ENCODE measurements at places on chromosomes 3 and 15.

- DNase-seq, result no peak
Observed at GRCh38 chr3:71931922-71932321, 147.0 kb upstream of the PROK2 start.

- DNase-seq, result no peak
Observed at GRCh38 chr3:112412494-112412893, 79.5 kb downstream of the CD200 start.

DNA sequence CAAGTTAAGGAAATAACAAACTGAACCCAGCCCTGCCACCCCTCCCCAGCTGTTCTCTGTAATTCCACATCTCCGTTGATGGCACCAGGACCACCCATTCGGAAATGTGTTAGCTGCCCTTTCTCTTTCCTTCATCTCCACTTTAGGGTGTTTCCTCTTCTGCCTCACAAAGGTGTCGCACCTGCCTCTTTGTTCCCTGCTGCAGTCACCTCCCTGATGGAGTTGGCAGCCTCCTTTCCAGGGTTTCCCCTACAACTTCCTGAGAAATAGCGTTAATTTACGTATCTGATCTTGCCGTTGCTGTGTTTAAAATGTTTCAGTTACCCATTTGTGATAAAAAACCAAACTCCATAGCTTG lies 57.3 kb downstream of the GPR171 start:
- DNase-seq, result no peak

GRCh38 chr3:42683875-42684598 lies 1.3 kb upstream of the KLHL40 start:
- DNase-seq, result no peak

GRCh38 chr3:10283638-10284037 lies 9.1 kb downstream of the GHRL start:
- DNase-seq, result no peak

DNA sequence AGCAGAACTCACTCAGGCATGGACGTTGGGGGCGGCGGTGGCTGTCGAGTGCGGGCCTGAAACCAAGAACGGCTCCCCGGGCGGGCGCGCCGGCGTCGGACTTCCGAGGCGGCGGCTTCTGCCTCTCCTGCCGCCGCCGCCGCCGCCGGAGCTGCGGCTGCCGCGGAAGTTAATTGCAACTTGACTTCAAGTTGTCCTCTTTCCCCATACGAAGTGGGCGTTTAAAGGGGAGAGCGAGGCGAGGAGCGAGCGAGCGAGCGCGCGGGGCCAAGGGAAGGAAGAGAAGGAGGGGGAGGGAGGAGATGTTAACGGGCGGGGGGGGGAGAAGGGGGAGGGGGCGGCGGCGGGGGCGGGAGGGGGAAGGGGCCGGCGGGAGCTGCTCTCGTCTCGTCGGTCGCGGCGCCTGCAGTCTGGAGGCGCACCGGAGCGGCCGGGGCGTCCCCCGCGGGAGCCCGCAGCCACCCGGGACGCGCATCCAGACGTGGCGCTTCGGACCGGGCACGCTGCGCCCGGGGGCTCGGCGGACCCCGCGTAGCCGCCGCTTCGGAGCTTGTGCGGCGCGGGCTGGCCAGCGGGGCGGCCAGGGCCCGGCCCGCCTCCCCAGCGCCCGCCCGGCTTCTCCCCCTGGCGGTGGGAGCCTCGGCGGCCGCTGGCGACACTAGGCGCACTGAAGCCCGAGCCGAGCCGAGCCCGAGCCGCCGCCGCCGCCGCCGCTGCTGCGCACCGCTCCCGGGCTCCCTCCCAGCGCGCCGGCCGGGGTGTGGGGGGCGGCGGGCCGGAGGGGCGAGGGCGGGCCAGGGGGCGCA lies 19.7 kb upstream of the SATB1 start:
- peak; percentile 59 for DNase-seq

- DNase-seq, result no peak
Observed at GRCh38 chr15:93164409-93164808, 75.4 kb upstream of the RGMA start.

- DNase-seq, result no peak
Observed at GRCh38 chr15:79479616-79480015, 47.5 kb downstream of the MINAR1 start.

- DNase-seq, result no peak
Observed at GRCh38 chr15:72155003-72155621, 36.9 kb downstream of the SENP8 start.

GRCh38 chr3:29185706-29186105 lies 95.2 kb upstream of the RBMS3 start:
- no peak for DNase-seq

DNA sequence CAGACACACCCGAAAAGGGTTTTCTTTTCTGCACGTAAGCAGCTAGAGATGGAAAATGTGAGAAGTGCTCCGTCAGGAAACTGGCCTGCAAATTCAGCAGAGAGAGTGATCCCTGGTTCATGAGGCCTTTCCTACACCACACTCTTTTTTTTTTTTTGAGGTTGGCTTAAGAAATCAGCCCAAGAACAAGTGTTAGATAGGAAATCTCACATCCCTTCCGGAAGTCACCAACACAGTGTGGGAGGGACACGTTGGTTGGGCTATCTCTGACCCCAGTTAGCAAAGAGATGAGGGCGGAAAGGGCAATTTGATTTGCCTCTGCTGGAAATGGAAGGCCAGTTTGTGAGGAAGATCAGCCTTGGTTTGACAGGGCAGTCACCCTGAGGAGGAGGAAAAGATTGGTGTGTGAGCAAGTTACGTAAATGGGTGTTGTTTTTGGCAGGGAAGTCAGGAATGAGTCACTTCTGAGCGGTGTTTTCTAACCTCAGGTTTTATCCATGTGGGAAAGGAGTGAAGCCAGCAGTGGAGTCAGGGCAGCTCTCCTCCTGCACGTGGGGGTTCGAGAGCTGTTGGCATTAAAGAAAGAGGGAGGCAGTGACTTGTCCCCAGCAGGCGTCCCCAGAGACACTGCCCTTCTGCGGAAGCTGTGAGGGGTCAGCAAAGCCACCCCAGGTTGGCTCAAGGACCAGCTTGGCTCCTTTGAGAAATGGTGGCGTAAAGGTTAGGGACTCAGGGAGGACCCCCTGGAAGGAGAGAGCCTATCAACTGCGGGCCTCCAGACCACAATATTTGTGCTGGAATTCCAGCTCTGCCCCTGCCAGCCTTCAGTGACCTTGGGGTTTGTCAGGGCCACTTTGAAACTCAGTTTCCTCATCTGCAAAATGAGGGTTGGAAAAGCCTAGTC lies 237.6 kb upstream of the BHLHE40 start:
- no peak for DNase-seq

GRCh38 chr3:105108823-105109222 lies 257.9 kb upstream of the ALCAM start:
- no peak for DNase-seq

GRCh38 chr3:123559040-123559861 lies 25.6 kb downstream of the HACD2 start:
- no peak for DNase-seq

- no peak for DNase-seq
Observed at GRCh38 chr3:123072152-123072551, 5.3 kb downstream of the PDIA5 start.

DNA sequence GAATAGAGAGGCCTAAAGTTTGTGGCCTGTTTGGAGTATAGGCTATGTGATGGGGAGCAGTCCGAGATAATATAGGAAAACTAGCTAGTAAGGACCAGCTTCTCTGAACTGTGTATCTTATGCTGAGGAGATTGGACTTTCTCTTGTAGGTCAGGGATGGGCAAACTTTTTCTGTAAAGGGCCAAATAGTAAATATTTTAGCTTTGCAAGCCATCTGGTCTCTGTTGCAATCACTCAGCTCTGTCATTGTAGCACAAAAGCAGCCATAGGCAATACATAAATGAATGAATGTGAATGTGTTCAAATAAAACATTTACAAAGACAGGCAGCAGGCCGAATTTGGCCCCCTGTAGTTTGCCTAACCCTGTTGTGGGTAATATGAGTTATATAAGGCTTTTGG lies 24.5 kb downstream of the TMOD3 start:
- DNase-seq, result no peak

- no peak for DNase-seq
Observed at GRCh38 chr3:183082355-183082915, 16.9 kb downstream of the MCCC1 start.

GRCh38 chr3:191047930-191048329 lies 151.1 kb upstream of the OSTN start:
- DNase-seq, result no peak

DNA sequence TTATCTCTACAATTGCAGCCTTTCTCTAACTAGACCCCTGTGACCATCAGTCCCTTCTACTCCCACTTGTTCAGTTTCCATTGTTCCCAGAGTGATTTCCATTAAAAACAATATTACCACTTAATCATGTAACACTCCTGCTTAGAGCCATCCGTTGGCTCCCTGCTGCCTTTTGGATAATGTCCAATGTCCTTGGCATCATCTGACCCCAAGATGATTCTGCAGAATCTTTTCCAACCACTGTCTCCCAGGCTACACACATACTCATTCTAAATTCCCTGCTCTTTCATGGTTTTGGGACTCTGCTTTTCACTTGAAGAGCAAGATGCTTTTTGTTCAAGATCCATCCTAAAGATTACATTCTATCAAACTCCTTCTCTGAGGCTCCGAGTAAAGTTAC lies 7.1 kb downstream of the KCNH8 start:
- no peak for DNase-seq

DNA sequence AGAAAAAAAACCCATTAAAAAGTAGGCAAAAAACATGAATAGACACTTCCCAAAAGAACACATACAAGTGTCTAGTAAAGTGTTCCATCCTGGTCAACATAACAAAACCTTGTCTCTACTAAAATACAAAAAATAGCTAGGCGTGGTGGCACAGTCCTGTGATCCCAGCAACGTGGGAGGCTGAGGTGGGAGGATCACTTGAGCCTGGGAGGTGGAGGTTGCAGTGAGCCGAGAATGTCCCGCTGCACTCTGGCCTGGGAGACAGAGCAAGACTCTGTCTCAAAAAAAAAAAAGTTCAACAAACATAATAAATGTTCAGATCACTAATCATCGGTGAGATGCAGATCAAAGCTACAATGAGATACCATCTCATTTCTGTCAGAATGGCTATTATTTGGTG lies 43.5 kb upstream of the OSBPL11 start:
- DNase-seq, result no peak

GRCh38 chr3:169122416-169122815 lies 541.1 kb downstream of the MECOM start:
- DNase-seq, result no peak

DNA sequence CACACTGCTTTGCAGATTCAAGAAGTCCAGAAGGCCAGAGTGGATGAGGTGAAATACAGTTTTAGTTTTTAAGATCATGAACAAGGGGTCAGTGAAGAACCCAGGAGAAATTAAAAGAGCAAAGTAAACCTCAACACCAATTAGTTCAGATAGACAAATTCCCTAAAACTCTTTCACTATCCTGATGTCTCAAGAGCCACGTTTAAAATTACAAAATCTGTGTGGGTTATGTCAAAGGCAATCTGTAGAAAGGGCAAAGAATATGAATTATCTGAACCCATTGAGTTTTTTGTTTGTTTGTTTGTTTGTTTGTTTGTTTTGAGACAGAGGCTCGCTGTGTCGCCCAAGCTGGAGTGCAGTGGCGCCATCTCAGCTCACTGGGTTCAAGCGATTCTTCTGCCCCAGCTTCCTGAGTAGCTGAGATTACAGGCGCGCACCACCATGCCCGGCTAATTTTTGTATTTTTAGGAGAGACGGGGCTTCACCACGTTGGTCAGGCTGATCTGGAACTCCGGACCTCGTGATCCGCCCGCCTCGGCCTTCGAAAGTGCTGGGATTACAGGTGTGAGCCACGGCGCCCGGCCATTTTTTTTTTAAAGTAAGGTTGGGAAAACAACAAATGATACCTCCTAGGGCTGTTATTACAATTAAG lies 32.1 kb upstream of the ST3GAL6 start:
- DNase-seq, result no peak

GRCh38 chr3:54322354-54322753 lies 200.0 kb downstream of the CACNA2D3 start:
- no peak for DNase-seq

- no peak for DNase-seq
Observed at GRCh38 chr3:142878649-142879300, 10.1 kb downstream of the PCOLCE2 start.

DNA sequence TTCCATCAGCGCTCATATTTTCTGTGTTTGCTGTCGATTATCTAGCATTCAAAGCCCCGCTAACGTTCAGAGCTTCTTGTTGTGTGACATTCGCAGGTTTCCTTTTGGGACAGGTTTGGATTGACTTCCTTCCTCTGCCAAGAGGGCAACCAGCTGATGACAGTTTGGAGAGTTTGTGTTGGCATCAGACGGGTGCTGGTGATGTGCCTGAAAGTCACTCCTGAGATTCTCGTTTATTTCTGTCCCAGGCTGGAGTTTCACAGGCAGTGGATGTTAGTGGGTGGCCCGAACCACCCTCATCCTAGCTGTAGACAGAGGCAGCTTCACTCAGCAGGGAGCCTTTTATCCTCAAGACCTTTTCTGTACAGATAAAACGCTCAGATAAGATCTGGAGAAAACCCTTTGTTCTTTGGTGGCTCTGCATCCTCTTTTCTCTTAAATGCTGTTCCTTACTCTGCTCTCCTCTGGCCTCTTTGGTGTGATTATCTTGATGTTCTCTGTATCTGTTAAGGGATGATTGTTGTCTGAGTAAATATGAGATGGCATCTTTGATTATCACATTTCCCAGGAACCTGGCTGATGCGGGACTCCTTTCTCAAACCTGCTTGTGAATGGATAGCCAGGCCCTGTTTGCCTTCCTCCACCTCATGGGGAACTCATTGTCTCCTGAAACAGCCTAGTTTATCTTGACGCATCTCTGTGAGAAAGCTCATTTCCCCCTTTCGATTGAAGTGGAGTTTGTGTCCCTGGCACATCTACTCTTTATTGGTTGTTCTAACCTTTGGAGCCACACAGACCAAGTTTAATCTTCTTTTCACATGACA lies 35.9 kb downstream of the CGNL1 start:
- DNase-seq, result no peak

GRCh38 chr15:64029110-64029509 lies 17.2 kb downstream of the DAPK2 start:
- DNase-seq, result no peak

- DNase-seq, result no peak
Observed at GRCh38 chr15:38499651-38500050, 45.7 kb downstream of the FAM98B start.

GRCh38 chr3:133124511-133124910 lies 86.3 kb downstream of the TMEM108 start:
- no peak for DNase-seq

DNA sequence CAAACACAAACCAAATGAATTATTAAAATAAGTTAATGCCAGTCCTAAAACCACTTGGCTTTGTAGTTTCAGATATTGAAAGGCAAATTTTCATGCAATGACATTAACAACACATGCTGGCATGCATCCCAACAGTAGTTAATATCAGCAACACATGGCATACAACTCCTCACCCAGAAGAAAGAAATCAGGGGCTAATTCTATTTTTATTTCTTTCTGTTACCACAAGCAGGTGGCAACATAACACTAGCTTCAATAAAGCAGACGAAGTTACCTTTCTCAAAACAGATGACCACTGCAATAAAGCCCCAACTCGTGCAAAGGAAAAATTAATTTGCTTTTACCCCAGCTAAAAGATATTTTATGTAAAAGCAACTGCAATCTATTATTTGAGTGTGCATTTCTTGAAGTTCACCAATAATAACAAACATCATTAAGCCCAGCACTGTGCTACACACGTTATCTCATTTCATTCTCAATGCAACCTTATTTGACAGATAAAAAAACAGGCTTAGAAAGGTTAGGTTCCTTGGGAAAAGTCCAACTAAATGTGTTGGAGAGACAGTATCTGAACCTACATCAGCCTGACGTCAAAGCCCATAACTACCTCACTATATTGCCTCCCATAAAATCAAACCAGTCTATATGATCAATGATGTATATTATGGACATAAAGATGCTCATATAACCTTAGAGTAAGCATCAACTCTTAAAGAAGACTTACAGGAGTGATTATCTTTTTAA lies 2.8 kb downstream of the TOP2B start:
- DNase-seq, result no peak

GRCh38 chr3:197132916-197133530 lies 103.4 kb upstream of the MELTF start:
- no peak for DNase-seq

Data from activated CD4-positive, CD25-positive, alpha-beta regulatory T cell (primary cell).